ENCODE measurements at places on chromosomes 7 and 10.

- DNase-seq: no peak
Measured at GRCh38 chr10:103691723-103692435, 163.5 kb downstream of the SH3PXD2A start.

DNA sequence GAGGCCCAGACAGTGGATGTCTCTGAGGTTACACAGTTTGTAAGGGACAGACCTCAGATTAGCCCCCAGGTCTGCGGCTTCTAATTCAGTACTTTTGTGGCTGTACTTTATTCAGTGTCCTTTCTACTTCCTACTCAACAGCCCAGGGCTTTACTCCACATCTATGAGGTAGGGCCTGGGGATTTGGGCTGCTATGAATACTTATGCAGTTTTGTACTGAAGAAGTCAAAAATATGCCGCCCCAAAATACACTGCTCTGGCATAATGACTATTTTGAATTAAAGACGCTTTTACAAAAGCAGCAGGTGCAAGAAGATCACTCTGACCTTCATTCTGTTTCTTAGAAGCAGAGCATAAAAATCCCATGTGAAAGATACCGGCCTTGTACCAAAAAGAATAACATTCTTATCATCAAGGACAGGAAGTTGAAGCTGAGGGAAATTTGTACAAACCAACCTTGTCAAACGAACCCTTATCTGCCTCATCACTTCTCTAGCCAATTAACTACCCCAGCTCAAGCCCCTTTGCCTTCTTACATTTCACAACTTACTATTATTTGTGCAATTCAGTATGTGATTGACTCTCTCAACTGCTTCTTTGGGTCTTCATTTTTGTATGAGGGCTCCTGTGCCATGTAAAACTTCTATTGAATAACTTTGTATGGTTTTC, 26.1 kb upstream of the TRUB1 start:
- no peak for DNase-seq

DNA sequence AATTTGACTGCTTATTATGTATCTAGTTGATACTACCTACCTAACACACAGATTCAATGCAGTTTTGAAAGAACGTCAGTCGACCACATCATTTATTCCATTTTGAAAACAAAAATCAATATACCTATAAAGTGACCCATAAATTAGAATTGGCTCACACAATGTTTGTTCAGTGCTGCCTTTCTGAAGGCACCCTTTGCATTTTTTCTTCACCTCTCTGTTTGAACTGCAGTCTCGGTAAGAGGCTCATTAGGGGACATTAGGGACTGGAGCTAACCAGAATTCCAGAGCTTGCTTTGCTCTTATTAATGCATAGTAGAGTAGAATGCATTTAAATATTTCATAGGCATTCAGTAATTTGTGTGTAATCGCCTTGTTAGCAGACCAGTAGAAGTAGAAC, 234.1 kb downstream of the FOXP2 start:
- no peak for DNase-seq

- no peak for DNase-seq
Measured at GRCh38 chr7:33901199-33901598, 4.1 kb upstream of the BMPER start.

DNA sequence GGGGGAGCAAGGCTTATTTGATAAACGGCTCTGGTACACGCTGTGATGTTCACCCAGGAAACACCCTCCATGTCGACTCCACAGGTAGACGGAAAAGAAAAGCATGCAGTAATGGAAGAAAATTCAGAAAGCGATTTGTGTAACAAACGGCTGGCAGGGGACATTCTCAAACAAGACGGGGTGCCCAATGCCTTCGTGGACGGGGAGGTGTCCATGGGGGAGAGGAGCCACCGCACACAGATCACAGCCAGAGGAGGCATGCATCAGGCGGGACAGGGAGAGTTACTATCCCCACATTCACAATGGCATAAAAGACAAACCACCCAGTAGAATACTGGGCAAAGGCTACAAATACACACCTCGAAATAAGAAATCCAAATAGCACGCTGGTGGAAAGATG, 20.1 kb downstream of the CNPY1 start:
- no peak for DNase-seq

- no peak for DNase-seq
Measured at GRCh38 chr7:77465256-77465655, 49.1 kb upstream of the GSAP start.

DNA sequence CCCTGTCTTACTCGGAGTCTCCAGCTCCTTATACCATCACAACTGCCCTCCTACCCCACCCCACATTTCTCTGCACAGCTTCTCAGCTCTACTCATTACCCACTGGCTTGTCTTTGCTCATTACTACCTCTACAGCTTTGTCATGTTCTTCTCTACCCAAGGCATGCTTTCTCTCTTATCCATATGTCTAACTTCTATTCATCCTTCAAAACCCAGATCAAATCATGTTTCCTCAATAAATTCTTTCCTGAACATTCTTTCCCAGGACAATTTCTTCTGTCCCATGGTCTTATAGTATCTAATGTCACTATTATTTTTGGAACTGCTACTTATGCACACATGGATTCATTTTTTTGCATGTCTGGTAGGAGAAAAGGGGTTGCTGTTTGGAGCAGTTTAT, 231.4 kb downstream of the PTEN start:
- DNase-seq: no peak

GRCh38 chr10:118251791-118252190, 90.3 kb downstream of the FAM204A start:
- no peak for DNase-seq

DNA sequence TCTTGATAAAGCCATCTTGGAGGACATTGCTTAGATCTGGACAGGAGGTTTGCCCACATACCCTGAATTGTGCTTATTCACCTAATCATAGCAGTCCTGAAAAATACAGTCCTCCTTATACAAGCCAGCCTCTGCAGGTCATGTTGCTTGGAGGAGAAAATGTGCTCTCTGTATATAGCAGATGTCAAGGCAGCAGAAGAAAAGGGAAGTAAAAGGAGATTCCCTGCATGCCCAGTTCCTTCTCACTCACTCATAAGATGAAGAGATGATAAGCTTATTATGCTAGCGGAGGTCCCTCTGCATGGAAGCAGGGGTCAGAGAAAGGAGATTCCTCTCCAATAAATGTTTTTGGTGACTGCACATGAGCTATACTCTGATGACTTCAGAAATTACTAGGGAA, 458.8 kb upstream of the ZMIZ1 start:
- no peak for DNase-seq

- DNase-seq: no peak
Measured at GRCh38 chr7:21500117-21500832, 42.6 kb upstream of the DNAH11 start.

DNA sequence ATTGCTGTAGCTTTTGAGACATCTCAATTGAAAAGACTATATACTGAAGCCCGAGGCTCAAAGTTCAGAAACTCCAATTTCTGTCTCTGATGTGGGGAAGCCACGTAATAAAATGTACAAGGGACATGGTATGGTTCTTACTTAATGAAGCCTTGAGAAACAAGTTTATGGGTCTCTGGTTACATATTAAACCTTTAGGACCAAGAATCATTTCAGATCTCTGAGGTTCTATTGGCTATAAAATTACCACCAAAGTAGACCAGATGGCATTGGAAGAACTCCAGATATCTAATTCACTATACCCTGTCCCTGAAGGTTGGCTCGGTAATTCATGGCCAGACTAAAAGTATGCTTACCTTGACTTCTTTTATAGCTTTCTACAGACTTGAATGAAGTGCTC, 23.7 kb downstream of the STAMBPL1 start:
- DNase-seq: no peak

- DNase-seq: no peak
Measured at GRCh38 chr10:30502266-30503060, 68.5 kb downstream of the MAP3K8 start.

All from activated CD8-positive, alpha-beta memory T cell treated with anti-CD3 and anti-CD28 coated beads for 24 hours (primary cell).